ENCODE measurements at places on chromosomes 4 and X.

DNA sequence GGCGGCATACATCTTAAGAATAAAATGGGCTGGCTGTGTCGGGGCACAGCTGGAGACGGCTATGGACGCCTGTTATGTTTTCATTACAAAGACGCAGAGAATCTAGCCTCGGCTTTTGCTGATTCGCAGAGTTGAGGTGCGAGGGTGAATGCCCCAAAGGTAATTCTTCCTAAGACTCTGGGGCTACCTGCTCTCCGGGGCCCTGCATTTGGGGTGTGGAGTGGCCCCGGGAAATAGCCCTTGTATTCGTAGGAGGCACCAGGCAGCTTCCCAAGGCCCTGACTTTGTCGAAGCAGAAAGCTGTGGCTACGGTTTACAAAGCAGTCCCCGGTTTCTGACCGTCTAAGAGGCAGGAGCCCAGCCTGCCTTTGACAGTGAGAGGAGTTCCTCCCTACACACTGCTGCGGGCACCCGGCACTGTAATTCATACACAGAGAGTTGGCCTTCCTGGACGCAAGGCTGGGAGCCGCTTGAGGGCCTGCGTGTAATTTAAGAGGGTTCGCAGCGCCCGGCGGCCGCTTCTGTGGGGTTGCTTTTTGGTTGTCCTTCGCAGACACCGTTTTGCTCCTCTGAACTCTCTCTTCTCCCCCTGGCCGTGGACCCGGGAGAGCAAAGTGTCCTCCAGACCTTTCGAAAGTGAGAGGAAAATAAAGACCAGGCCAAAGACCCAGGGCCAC lies 1.9 kb downstream of the SHOX start:
- no peak for DNase-seq

DNA sequence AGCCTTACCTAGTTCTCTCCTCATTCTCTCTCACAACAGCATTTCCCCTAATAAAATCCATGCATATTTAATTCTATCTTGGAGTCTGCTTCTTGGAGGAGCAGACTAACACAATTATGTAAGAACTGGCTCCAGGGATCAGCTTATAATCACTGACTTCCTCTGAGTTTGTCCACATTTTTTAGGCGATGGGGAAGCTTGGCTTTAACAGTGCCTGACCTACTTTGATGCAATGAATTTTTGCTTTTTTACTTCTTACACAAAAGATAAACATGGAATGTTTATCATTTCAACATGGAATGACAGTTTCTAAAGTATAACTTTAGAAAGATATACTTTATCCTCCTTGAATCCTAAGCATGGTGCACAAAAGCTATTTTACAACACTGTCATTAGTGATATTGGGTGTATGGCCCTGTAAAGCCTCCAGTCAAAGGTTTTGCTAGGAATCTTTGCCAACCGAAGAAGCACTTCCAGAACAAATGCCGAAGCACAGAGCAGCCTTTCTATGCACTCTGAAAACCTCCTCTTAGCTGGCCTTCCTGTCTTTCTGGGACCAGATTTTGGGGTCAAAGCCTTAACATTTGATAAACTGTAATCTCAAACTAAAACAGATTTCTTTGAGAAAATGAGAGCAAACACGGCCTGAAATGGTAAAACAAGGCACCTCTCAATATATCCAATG lies 736 bp downstream of the BDH2 start:
- DNase-seq: no peak

DNA sequence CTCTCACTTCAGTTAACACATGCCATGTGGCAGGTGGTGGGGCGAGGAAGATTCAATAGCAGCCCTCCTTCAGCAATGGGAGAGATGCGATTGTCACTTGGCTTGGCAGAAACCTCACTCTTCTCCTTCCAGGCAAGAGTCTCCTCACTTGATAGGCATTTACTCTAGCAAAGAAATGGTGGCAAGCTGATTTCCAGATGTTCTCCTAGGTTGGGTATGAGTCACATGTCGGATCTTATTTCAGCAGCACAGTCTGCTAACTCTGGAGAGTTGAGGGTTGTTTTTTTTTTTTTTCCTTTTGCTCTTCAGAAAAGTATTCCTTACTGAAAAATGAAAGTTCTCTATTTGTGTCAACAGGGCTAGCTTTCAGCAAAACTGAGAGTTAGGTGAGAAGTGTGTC lies 119.5 kb upstream of the CHRDL1 start:
- no peak for DNase-seq

GRCh38 chrX:68820476-68821110 lies 8.2 kb upstream of the EFNB1 start:
- DNase-seq: no peak

GRCh38 chr4:7546809-7547367 lies 112.2 kb upstream of the PSAPL1 start:
- no peak for DNase-seq

DNA sequence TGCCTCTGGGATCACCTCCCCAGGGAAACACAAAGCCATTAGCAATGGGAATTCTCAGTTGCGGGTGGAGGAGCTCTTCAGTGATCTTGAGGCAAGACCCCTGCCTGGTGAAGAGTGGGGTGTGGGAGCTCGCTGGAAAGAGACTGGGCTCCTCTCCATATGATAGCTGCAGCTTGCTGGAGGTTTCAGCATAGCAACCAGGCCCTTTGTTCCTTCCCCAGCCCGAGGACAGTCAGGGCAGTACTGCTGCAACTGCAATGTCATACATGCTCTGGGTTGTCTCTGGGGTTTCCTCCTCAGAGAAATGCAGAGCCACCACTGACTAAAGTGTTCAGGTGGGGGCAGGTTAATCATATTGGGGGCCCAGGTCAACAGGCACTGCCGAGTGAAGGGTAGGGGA lies 81.3 kb downstream of the ARHGAP24 start:
- no peak for DNase-seq

DNA sequence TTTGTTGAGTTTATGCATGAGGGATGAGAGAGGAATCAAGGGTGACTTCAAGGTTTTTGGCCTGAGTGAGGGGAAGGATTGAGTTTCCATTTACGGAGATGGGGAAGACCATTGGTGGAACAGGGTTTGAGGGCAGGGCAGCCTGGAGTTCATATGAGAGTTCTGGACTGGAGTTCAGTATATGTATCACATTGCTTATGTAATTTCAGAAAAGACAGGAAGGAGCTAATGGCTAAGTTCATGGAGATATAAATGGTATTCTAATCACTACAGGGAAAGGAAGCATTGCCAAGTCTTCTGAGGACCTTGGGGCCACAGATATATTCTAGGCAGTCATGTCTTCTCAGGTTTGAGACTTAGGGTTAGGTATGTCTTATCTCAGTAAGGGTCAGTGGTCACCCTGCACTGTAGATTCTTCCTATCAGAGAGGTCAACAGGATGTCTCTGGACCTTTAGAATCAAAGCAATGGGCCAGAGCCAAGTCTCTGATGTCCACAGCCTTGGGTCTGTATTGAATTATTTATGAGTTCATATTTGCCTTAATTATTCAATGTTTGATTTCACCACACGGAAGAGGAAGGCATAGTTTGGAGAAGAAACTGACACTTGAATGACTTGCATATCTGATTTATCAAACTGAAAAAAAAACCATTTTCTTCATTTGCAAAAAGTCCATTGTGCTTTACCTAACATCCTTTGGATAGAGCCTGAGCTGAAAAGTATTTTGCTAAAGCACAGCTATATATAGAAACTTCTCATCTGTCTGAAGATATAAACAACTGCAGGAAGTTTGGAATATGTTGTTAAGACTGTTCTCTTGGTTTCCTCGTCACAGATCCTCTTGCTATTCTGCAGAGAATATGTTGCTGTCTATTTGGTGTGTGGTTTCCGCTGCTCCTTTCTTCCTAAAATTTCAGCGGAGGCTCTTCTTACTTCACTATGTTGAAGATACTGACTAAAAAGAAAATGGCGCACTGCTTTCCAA lies 139.5 kb downstream of the PDGFRA start:
- DNase-seq: no peak

DNA sequence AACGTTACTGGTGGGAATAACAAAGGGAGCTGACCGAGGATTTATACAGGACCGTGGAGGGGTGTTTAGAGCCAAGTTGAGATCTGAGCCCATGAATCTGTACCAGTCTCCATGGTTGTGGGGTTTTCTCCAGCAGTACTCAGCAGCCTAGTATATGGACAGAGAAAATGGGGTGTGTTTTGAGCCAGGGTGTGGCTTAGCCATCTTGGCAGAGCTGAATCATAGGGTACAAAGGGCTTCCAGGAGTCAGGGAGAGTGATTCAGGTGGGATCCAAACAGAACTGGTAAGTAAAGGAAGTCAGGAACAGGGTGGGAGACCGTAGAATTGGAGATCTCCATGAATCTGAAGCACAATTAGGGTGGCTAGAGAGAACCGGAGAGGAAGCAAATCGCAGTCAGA lies 7.4 kb upstream of the HPRT1 start:
- no peak for DNase-seq

- DNase-seq: no peak
Measured at GRCh38 chr4:128513664-128514484, 226.3 kb upstream of the PGRMC2 start.

DNA sequence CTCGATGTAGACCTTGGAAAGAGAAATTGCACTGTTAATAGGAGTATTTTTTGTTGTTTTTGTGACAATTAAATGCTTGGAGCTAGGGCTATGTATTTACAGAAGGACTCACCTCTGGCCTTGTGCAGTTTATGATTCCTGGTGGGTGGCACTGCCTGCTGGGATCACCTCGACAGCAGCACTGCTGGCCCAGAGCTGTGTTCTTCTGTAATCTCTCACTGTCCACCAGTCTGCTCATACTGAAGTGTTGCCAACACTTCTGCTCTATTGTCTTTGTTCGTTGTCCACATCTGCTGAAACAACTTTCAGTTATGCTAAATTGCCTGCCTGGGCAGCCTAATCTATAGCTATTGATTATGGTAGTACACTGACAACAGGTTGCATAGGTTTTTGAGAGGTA lies 194.4 kb upstream of the ANK2 start:
- DNase-seq: no peak

DNA sequence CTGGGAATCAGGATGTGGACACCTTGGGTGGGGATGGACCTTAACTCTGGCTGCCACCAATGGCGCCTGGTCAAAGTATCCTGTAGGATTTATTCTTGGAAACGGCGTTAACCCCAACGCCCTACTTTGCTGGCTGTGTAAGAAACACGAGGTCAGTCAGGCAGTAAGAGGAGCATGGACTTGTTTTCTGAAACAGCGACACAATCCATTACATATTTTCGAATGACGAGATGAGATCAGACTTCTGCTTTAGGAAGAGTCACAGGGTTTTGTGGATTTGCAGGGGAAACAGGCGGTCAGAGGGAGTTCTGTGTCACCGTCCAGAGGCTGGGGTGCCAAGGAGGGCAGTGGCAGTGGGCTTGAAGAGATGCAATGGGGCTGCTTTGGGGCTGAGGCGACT lies 92.2 kb downstream of the TBL1X start:
- no peak for DNase-seq

DNA sequence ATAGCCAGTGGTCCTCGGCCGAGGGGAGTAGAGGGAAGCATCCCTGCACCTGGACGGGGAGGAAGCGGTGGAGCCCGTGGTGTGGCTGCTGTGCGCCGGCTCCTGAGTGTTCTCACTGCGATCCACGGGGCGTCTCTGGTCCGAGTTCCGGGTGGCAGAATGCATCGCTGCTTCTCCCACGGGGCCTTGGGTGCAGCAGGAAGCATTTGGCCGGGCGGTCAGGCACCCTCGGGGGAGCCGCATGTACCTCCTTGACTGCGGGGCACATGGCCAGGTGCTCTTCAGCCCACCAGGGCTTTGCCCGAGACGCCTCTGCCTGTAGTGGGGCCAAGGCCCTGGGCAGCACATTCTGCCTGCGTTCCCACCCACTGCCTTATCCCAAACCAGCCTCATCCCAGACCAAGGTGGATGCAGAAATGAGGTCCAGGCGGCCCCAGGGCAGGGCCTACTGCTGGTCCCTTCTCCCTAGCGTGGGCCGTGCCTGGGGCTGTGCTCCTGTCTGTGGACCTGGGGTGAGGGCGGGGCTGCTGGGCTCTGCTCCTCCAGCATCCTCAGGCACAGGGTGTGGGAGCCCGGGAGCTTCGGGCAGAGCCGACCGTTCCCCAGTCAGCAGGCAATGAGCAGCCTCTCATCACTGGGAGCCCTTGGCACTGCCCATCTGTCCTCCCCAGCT lies 27.5 kb downstream of the NKX1-1 start:
- DNase-seq: no peak

DNA sequence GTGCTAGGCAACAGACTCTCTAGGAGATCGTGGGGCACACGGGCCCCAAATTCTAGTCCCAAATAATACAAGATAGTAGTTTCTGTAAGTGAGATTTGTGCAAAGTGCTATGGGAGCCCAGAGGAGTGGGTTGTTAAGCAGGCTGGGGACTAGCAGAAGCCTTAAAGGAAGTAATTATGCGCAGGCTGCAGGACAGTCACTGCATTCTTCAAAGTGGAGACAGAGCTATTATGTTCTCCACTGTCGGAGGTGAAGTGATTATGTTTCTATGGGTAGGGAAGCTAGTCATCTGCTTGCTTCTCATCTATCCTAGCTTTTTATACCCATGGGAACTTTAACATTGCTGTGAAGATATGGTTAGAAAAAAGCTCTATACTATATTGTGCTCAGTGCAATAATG lies 154.2 kb downstream of the CPE start:
- DNase-seq: no peak

- DNase-seq: no peak
Measured at GRCh38 chr4:152273343-152273742, 262.5 kb downstream of the FBXW7 start.

DNA sequence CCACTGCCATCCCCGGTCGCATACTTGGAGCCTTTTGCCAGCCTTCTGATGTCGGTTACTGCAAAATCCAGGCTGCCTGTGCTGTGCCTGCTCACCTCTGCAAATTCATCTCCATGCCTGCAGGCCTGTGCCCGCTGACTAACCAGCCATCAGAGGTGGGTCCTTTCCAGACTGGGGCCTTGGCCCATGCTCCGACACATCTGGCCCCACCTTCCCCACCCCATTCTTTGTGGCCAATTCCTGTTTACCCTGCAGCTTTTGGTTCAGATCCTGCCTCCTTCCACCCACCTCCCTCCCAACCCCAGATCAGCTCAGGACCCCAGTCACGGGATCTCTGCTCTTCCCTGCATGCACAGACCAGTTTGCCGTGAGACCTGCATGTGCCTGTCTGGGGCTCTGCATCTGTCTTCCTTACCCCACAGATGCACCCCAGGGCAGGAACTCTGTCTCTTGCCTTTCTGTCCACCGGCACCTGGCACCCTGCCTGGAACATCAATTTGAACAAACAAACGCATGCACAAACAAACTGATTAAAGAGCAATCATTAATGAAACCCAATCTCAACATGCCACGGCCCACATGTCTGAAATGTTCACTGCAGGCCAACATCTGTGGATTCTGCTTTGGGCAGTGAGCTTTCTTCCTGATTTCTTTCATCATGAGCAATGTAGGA lies 112.8 kb upstream of the PSAPL1 start:
- no peak for DNase-seq

- no peak for DNase-seq
Measured at GRCh38 chrX:31551913-31552312, 480.1 kb upstream of the FTHL17 start.

DNA sequence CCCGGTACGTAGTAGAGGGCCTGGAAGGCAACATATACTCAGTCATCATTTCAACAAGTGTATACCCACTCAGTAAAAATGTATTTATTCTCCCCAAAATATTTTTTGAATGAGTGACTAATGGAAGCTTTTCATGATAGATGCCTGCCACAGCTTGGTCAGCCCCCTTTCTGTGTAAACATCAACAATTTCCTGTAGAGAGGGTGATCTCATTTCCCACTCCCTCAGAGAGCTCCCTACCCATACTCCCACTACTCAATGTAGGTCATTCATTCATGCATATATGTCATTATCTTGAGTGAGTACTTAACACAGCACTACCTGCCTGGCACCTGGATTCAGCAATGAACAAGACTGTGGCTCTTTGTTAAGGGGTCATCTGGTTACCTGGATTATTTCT lies 81.9 kb downstream of the STK32B start:
- DNase-seq: no peak

Measured in brain pericyte (primary cell).